PC-3 (cell line): ENCODE measurements at places on chromosomes 12 and 14. TPM values are rescaled to one million over a fixed set of nuclear protein-coding genes. Genes with fewer than 3 reads are reported as not detected.

Gene DIP2B
- total RNA-seq, result 36.3 and 39.6 TPM in 2 replicates

Gene NGB
- not detected in 2 replicates for total RNA-seq

Gene KERA
- not detected in 2 replicates for total RNA-seq

Gene FOXA1
- 212 and 249 TPM in 2 replicates for total RNA-seq

Gene NPFF
- total RNA-seq, result not detected in 2 replicates

Gene EDDM3A
- total RNA-seq, result not detected in 2 replicates

Gene CCDC38
- not detected in 2 replicates for total RNA-seq

Gene DIO3
- total RNA-seq, result 4.9 and 5.8 TPM in 2 replicates

Gene BIN2
- not detected in 2 replicates for total RNA-seq

Gene NDRG2
- total RNA-seq, result 4.0 and 4.7 TPM in 2 replicates

Gene SNX6
- total RNA-seq, result 46.8 and 53.9 TPM in 2 replicates

Gene OTOGL
- total RNA-seq, result 0.44 and 3.1 TPM in 2 replicates

Gene RPL10L
- total RNA-seq, result not detected in 2 replicates

Gene TRIP11
- total RNA-seq, result 9.6 and 14.3 TPM in 2 replicates

Gene PLCZ1
- total RNA-seq, result not detected in 2 replicates

Gene RD3L
- total RNA-seq, result not detected in 2 replicates

Gene RNASE1
- total RNA-seq, result 0.23 and 0.51 TPM in 2 replicates

Gene ZNF891
- total RNA-seq, result 0.86 and 0.98 TPM in 2 replicates

Gene SSPN
- 11.2 and 11.9 TPM in 2 replicates for total RNA-seq

Gene CMA1
- total RNA-seq, result not detected in 2 replicates

Gene TOMM20L
- total RNA-seq, result not detected in 2 replicates

Gene TAS2R50
- total RNA-seq, result 0.29 and 1.5 TPM in 2 replicates

Gene PTPRO
- total RNA-seq, result not detected in 2 replicates
